Natural killer cell treated with Interleukin-12 subunit alpha and Interleukin-12 subunit beta and Interleukin-15 and Interleukin-18, amount 100 ng/mL, for 72 hours (primary cell): ENCODE measurements at places on chromosomes 2 and 18. TPM values are rescaled to one million over a fixed set of nuclear protein-coding genes. Genes with fewer than 3 reads are reported as not detected.

DNA sequence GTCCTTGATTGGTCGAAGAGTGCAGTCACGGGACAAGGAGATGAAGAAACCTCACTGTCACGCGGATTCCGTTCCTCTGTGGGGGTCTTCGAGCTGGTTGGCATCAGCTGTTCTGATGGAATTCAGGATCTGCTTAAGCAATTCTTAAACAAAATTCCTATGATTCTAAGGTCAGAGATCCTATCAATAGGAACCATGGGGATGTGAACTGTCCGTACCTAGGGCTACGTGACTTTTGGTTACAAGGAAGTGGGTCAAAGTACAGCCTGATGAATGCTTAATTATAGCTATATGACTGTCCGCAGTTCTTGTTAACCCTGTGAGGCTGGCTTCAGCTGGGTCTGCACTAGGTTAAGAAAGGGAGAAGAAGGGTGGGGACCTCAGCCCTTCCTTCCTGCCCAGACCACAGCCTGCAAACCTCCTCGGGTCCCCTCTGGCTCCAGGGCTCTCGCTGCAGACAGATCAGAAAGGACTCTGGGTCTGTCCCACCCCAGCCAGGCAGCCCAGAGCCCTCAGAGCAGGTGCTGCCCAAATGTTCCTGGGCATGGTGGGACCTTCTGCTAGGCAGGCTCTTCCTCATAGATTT is 44.2 kb upstream of the TAF1B start:
- DNase-seq: peak; percentile 56
- H3K4me3 ChIP-seq: peak overlapping the region; percentile 87
- peaks cover 31% of the 10 kb centered on the region for H3K4me1 ChIP-seq
- peak overlapping the region; percentile 71 for H3K27ac ChIP-seq
- no peaks in the 10 kb centered on the region for H3K27me3 ChIP-seq

The C2orf80 gene
- not detected for total RNA-seq

The CFAP221 gene
- total RNA-seq: not detected

GRCh38 chr2:238518821-238519186 is 92.1 kb downstream of the ASB1 start:
- H3K4me1 ChIP-seq: no peaks in the 10 kb centered on the region
- H3K36me3 ChIP-seq: peaks cover 19% of the 10 kb centered on the region
- H3K4me3 ChIP-seq: no peak overlapping the region
- peaks cover 9% of the 10 kb centered on the region for H3K27me3 ChIP-seq
- H3K27ac ChIP-seq: no peak overlapping the region

DNA sequence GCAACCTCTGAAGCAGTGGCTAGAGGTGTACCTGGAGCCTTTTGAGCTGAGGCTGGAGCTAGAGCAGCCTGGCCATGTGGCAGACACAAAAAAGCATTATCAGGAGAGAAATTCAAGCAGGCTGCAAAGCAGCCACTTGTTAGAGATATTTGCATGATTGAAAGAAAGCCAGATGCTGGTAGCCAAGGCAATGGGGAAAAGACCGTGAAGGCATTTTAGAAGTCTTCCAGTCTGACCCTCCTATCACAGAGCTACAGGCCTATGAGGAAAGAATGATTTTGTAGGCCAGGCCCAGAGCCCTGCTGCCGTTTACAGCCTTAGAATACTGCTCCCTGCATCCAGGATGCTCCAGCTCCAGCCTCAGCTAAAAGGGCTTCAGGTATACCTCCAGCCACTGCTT is 41.4 kb upstream of the TNP1 start:
- H3K4me3 ChIP-seq: no peak overlapping the region
- peaks cover 24% of the 10 kb centered on the region for H3K36me3 ChIP-seq
- H3K27me3 ChIP-seq: peaks cover 2% of the 10 kb centered on the region
- H3K4me1 ChIP-seq: peaks cover 12% of the 10 kb centered on the region

- H3K36me3 ChIP-seq: no peaks in the 10 kb centered on the region
- no peak overlapping the region for H3K4me3 ChIP-seq
- no peak overlapping the region for H3K27ac ChIP-seq
- no peaks in the 10 kb centered on the region for H3K4me1 ChIP-seq
Observed at GRCh38 chr2:162226836-162227235, 16.4 kb downstream of the FAP start.

DNA sequence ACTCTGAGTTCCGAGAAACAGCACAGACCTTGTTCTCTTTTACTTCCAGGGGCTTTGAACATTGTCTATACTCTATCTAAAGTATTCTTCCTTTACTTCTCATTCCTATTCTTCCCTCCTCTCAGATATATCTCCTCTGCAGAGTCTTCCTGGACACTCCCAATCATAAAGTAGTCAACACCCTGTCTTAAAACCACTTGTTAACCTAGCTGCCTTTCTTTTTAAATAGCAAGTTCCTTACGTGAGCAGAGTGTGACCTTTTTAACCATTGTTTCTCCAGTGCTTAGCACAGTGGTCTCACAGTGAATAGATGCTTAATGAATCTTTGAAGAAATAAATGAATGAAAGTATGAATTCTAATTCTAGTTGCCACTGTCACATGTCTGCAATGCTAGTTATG is 47.4 kb downstream of the PTRHD1 start:
- H3K27ac ChIP-seq: peak overlapping the region; percentile 59
- H3K4me1 ChIP-seq: peaks cover 37% of the 10 kb centered on the region
- no peaks in the 10 kb centered on the region for H3K27me3 ChIP-seq
- peaks cover 12% of the 10 kb centered on the region for H3K36me3 ChIP-seq

DNA sequence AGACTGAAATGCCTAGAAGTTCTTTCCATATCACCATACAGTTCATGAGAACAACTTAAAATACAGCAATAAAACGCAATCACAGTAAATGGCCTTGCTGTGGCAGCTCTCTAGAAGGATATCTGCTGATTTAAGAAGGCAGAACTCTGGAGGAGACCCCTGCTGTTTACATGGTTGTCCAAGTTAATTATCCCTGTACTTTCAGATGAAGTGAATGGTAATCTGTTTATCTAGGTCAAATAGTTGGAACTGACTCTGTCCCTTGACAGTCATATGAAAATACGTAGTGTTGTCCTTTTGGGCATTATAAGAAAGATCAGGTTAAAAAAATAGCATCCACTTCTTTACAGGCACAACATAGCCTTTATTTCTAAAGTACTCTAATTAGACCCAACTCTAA is 115.6 kb downstream of the COLEC12 start:
- DNase-seq: no peak
- H3K27ac ChIP-seq: no peak overlapping the region
- peaks cover 24% of the 10 kb centered on the region for H3K27me3 ChIP-seq
- H3K4me1 ChIP-seq: peaks cover 3% of the 10 kb centered on the region
- no peaks in the 10 kb centered on the region for H3K36me3 ChIP-seq

DNA sequence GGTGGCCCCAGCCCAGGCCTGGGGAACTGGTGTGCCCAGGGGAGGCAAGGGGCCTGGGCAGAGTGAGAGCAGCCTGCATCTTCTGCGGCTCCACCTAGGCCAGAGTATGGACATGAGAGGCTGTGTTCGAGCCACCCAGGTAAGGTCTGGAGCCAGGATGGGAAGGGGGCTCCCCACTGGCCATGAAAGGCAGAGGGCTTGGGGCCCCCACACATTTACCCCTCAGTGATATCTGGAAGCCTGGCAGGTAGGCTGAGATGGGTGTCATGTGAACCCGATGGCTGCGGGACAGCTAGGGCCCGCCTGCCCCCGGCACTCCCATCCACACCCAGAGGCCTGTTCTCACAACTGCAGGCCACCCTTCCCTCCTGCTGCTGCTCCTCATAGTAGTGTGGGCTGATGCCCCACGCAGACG is 13.2 kb downstream of the ADRA2B start:
- no peaks in the 10 kb centered on the region for H3K27me3 ChIP-seq
- peak; percentile 56 for DNase-seq
- H3K4me1 ChIP-seq: no peaks in the 10 kb centered on the region
- no peaks in the 10 kb centered on the region for H3K36me3 ChIP-seq

- no peak overlapping the region for H3K4me3 ChIP-seq
- H3K4me1 ChIP-seq: peaks cover 52% of the 10 kb centered on the region
- H3K36me3 ChIP-seq: no peaks in the 10 kb centered on the region
- no peak for DNase-seq
- H3K27ac ChIP-seq: no peak overlapping the region
Observed at GRCh38 chr2:68235090-68235489, 17.2 kb downstream of the PPP3R1 start.

GRCh38 chr2:149579972-149580882 is 7.3 kb downstream of the MMADHC start:
- H3K27ac ChIP-seq: no peak overlapping the region
- H3K27me3 ChIP-seq: no peaks in the 10 kb centered on the region

- no peak overlapping the region for H3K4me3 ChIP-seq
- no peak overlapping the region for H3K27ac ChIP-seq
- H3K27me3 ChIP-seq: no peaks in the 10 kb centered on the region
- H3K36me3 ChIP-seq: no peaks in the 10 kb centered on the region
Observed at GRCh38 chr18:2538844-2539243, 32.5 kb downstream of the METTL4 start.

DNA sequence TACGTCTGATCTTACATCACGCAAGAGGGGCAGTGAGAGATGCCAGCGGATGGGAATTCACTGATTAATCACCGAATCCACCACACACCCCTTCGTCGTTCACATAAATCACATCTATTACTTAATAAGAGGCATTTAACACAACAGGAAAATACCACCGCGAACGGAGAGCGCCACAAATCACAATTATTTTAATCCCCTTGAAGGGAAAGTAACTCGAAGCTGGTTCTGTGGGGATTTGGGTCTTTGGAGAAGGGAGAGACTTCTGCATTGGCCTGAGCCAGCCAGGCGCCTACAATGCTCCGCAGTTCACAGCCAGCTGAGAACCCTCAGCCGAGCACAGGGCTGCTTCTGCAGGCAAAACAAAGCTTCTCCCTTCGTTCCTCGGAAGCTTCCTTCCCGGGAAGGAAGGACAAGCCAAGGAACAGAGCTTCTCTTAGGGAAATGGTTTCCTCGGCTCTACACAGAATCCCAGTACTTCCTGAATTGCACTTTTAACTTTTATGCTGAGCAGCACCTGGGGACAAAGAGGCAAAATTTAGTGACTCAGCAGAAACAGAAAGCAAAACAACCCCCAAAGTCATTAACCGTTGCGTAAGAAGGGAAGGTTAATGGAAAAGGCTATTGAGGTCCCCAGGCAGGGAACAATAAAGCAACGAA is at the start of gene LRP1B:
Gene LRP1B (minus strand): TSS at position 7 of the 660 bp plus-strand sequence. CDS start 287 bp downstream, outside the sequence.
- H3K4me3 ChIP-seq: peak within 1 kb of the TSS; percentile 45
- DNase-seq: no peak
- peaks cover 4% of the 10 kb centered on the region for H3K4me1 ChIP-seq
- peaks cover 9% of the 10 kb centered on the region for H3K36me3 ChIP-seq
- peaks cover 17% of the 10 kb centered on the region for H3K27me3 ChIP-seq

The REG1B gene
- not detected for total RNA-seq

DNA sequence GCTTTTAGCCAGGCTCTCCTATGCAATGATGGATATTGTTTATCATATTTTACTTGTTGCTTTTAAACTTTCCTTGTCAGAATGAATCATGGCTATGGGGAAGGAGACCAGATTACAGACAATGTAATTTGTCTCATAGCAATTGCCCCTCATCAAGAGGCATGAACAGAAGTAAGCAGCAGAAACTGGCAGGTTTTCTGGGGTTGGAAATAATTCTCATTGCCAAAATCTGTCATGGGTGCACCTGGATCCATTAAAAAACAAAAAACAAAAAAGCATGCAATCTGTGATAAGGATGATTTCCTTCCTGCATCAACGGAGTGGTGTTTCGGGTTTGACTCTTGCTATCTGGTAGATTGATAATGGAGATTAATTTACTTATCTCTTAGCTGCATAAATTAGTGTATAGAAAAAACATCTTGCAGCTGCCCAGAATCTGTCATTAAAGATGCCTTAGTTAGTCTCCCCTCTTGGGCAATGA is 419.6 kb downstream of the SOX11 start:
- H3K4me3 ChIP-seq: no peak overlapping the region
- H3K27me3 ChIP-seq: no peaks in the 10 kb centered on the region
- H3K27ac ChIP-seq: no peak overlapping the region
- no peaks in the 10 kb centered on the region for H3K36me3 ChIP-seq
- no peaks in the 10 kb centered on the region for H3K4me1 ChIP-seq

DNA sequence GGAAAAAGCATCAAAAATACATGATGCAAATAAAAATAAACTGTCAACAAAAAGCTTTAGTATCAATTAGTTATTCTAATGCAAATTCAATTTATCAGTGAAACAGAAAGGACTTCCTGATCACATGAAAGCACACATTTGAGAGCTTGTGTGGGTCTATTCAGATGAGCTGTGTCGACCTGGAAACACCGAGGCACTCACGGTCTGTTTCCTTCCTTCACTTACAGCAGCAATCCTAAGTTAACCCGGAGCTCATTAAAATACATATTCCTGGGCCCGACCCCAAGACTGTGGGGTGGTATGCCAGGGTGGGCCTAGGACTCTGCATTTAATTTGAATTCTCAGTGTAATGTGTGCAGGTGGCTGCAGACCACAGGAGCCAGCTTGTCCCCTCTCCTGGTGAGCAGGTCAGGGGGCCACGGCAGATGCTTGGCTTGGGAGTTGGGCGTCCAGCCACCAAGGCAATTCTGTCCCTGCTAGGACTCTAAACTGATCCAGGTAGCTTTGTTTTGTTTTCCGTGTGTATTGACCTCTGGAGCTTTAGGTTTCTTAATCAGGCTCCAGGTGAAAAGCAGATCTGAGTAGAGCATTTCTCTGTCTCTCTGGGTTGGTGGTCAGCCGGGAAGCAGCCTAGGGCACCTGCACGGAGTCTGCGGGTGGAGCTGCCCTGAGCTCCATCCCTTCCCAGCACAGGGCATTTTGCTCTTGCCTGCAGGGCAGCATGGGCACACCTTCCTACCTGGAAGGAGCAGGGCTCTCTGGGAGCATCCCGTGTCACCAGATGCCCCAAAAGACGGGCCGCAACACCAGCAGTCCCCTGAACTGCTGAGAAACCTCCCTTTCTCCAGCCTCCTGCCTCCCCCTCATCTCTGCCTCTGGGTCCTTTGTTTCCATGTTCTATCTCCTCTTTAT is 9.0 kb downstream of the MBP start:
- H3K4me1 ChIP-seq: peaks cover 83% of the 10 kb centered on the region
- no peak for DNase-seq
- peaks cover 12% of the 10 kb centered on the region for H3K36me3 ChIP-seq
